ENCODE measurements at places on chromosomes 7 and 10. TPM values are rescaled to one million over a fixed set of nuclear protein-coding genes. Genes with fewer than 3 reads are reported as not detected.

- peak overlapping the region; percentile 76 for H3K27ac ChIP-seq
- H3K27me3 ChIP-seq: peaks cover 1% of the 10 kb centered on the region
- peaks cover 17% of the 10 kb centered on the region for H3K4me1 ChIP-seq
- no peaks in the 10 kb centered on the region for H3K36me3 ChIP-seq
Measured at GRCh38 chr7:40621592-40621998, 486.8 kb downstream of the SUGCT start.

GRCh38 chr10:78298835-78299234 lies 265.2 kb downstream of the RPS24 start:
- peaks cover 25% of the 10 kb centered on the region for H3K4me1 ChIP-seq
- no peak for DNase-seq
- H3K27me3 ChIP-seq: peaks cover 13% of the 10 kb centered on the region
- no peak overlapping the region for H3K27ac ChIP-seq
- peaks cover 4% of the 10 kb centered on the region for H3K36me3 ChIP-seq

GRCh38 chr10:128897401-128898129 lies 569.5 kb upstream of the MGMT start:
- no peak overlapping the region for H3K4me3 ChIP-seq
- no peaks in the 10 kb centered on the region for H3K36me3 ChIP-seq
- H3K4me1 ChIP-seq: no peaks in the 10 kb centered on the region
- no peaks in the 10 kb centered on the region for H3K27me3 ChIP-seq
- DNase-seq: no peak
- H3K27ac ChIP-seq: no peak overlapping the region

Gene ANKRD7
- not detected for total RNA-seq

Gene TEX36
- total RNA-seq: not detected

DNA sequence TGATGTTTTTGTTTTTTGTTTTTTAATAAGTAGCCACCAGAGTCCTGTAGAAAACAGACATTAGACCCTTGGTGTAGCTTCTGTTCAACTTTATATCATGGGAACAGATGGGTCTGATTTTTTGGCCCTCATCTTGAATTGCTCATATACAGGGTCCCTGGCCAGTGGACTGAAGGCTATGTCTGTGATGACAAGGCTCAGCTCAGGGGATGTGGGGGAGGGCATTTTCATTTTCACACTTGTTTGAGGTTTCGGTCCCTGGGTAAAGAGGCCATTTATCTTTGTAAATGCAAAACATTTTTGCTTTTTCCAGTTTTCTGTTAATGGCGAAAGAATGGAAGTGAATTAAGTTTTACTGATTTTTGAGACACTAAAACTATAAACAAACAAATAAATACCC lies 257.6 kb upstream of the PHYHIPL start:
- no peaks in the 10 kb centered on the region for H3K36me3 ChIP-seq
- peaks cover 32% of the 10 kb centered on the region for H3K4me1 ChIP-seq

- no peaks in the 10 kb centered on the region for H3K27me3 ChIP-seq
- no peaks in the 10 kb centered on the region for H3K4me1 ChIP-seq
- no peak overlapping the region for H3K4me3 ChIP-seq
Measured at GRCh38 chr10:5014936-5015335, 11.3 kb upstream of the AKR1C2 start.

- H3K4me3 ChIP-seq: no peak overlapping the region
- no peak for DNase-seq
- H3K27ac ChIP-seq: no peak overlapping the region
- peaks cover 3% of the 10 kb centered on the region for H3K27me3 ChIP-seq
- H3K36me3 ChIP-seq: no peaks in the 10 kb centered on the region
- H3K4me1 ChIP-seq: peaks cover 8% of the 10 kb centered on the region
Measured at GRCh38 chr10:83943920-83944319, 195.4 kb upstream of the GHITM start.

DNA sequence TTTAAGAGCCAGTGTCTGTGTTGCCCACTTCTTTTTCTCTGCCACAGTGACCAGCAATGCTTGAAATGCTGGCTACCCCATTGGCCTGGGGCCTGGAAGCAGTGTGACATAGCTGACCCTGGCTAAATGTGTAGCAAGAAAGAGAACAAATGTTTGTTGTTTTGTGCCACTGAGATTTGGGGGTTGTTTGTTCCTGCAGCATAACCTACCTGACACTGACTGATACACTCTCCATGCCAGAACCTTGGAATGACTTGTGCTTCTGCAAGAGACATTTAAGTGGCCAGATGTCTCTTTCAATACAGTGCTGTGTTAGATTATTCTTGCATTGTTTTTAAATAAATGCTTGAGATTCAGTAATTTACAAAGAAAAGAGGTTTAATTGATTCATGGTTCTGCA lies 411.5 kb downstream of the TYW1 start:
- no peak for DNase-seq
- no peaks in the 10 kb centered on the region for H3K27me3 ChIP-seq
- H3K4me3 ChIP-seq: no peak overlapping the region
- H3K27ac ChIP-seq: no peak overlapping the region
- H3K4me1 ChIP-seq: peaks cover 3% of the 10 kb centered on the region

DNA sequence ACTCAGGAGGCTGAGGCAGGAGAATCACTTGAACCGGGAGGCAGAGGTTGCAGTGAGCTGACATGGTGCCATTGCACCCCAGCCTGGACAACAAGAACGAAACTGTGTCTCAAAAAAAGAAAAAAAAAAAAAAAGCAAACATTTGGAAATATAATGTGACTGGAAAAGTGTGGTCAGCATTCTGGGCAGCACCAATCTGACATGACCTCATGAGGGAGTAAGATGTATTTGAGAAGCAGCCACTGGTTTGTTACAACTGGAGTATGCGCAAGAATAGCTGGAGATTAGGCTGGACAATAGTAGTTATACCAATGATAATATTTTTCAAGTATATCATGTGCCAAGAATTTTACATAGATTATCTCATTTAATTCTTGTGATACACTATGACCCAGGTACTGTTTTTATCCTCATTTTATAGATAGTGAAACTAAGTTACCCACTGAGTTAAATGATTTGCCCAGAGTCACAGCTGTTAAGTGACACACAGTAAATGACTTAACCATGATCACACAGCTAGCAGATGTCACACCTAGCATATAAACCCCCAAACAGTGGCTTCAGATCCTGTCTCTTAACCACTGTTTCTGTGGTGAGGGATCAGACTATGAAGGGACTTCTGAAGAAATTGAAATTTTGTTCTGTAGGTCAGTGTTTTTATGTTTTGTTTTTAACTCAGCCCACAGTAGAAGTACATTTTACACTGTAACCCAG lies 11.1 kb downstream of the MCU start:
- no peaks in the 10 kb centered on the region for H3K36me3 ChIP-seq
- H3K27me3 ChIP-seq: peaks cover 2% of the 10 kb centered on the region
- no peak overlapping the region for H3K27ac ChIP-seq

Gene THSD7A
- 211 TPM for total RNA-seq

Gene PTF1A
- not detected for total RNA-seq

Gene RELN
- total RNA-seq: 5.7 TPM

GRCh38 chr10:119022846-119023552 lies 6.5 kb upstream of the NANOS1 start:
- H3K27ac ChIP-seq: no peak overlapping the region
- DNase-seq: no peak
- peaks cover 24% of the 10 kb centered on the region for H3K4me1 ChIP-seq

DNA sequence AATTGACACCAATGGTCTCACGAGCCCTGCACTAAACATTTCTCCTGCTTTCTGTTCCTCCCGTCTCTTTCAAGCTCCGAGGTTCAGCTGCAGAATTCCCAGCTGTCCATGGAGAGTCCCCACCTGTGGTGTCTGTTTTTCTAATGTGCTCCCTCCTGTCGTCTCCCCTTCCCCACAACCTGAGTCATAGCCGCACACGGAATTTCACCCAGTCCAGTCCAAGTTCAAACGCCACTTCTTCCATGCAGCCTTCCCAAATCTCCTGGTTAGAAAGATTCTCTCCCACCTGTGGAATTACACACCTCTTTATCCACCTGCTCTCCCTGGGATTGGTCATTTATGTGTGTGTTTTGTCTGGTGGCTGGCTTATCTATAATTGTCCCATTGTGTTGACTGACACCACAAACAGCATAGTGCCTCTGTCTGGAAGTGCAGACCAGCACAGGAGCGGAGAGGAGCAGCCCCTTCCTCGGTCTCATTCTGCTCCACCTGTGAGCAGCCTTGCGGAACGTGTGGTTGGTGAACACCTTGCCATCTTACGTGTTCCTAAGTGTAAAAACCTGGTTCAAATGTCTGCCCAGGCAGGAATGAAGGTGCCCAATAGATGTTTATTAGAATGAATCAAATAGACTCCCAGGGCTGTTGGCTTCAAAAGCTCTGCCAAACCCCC lies 3.3 kb upstream of the DIP2C start:
- no peak for DNase-seq
- H3K27me3 ChIP-seq: peaks cover 13% of the 10 kb centered on the region
- peak overlapping the region; percentile 6 for H3K4me3 ChIP-seq
- H3K27ac ChIP-seq: no peak overlapping the region
- no peaks in the 10 kb centered on the region for H3K36me3 ChIP-seq
- H3K4me1 ChIP-seq: peaks cover 21% of the 10 kb centered on the region

GRCh38 chr7:39144420-39144819 lies 166.7 kb downstream of the POU6F2 start:
- H3K27ac ChIP-seq: no peak overlapping the region
- no peak for DNase-seq
- no peaks in the 10 kb centered on the region for H3K27me3 ChIP-seq
- no peak overlapping the region for H3K4me3 ChIP-seq

Gene GATA3
- 0.69 TPM for total RNA-seq

DNA sequence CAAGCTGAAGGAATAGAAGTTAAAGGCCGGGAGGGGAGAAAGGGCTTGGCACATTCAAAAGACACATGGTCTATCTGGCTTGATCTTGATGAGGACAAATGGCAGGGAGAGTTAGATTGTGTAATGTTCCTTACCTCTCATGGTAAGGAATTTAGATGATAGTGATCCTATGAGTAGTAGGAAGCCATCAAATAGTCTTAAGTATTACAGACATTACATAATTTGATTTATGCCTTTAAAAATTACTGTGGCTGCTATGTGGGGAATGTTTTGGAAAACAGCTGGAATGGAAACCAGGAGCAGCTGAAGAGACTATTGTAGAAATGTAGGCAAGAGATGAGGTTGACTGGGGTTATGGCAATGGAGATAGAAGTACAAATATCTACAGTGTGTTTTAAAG lies 351.3 kb upstream of the BMPER start:
- H3K4me3 ChIP-seq: no peak overlapping the region
- peaks cover 2% of the 10 kb centered on the region for H3K27me3 ChIP-seq
- H3K4me1 ChIP-seq: peaks cover 14% of the 10 kb centered on the region
- no peak overlapping the region for H3K27ac ChIP-seq
- no peaks in the 10 kb centered on the region for H3K36me3 ChIP-seq

Gene DRGX
- total RNA-seq: 65.2 TPM

DNA sequence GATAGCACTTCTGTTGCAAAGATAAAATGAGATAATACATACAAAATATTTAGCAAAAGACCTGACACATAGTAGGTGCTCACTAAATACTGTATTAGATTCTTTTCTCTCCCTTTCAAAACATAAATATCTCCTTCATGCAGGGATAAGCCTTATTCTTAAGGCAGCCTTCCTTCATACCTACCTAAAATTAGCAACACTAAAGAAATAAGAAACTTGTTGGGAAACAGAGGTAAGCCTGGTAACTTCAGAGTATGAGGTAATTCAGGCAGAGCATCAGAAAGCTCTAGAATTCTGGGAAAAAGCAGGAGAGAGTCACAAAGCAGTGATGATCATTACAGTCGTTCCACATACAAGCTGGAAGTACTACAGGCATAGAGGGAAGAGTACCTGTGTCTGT lies 15.2 kb downstream of the HIBADH start:
- peaks cover 3% of the 10 kb centered on the region for H3K4me1 ChIP-seq
- H3K27me3 ChIP-seq: no peaks in the 10 kb centered on the region
- DNase-seq: no peak
- H3K4me3 ChIP-seq: no peak overlapping the region

- H3K4me1 ChIP-seq: no peaks in the 10 kb centered on the region
- no peak overlapping the region for H3K4me3 ChIP-seq
- no peaks in the 10 kb centered on the region for H3K27me3 ChIP-seq
- DNase-seq: no peak
- H3K27ac ChIP-seq: no peak overlapping the region
Measured at GRCh38 chr10:16199216-16199615, 237.6 kb upstream of the PTER start.

DNA sequence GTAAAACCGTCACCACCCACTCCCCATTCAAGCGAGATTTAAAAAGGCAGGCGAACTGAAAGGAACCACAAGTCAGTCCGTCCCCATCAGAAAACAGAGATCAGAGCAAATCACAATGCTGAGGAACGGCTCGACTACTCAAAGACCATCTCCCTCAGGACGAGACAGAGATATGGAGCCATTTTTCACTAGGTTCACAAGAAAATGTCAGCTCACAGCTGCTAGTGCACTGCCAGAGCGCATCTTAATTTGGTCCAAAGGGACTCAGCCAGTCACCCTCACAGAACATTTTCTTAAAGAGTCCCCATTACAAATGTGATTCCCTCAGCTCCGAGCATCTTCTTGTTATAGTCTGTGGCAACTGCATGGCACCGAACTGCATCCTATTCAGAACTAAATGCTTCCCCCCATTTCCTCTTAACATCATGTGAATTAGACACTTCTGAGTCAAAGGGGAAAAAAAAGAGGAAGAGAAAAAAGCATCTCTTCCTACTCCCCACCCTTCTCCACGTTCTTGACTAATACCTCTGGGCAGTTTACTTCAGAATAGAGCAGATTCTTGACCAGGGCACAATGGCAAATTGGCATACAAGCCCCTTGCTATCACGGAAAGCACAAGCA lies 683.9 kb downstream of the MAGI2 start:
- peak; percentile 18 for DNase-seq
- no peak overlapping the region for H3K27ac ChIP-seq
- H3K4me3 ChIP-seq: no peak overlapping the region
- peaks cover 13% of the 10 kb centered on the region for H3K27me3 ChIP-seq

DNA sequence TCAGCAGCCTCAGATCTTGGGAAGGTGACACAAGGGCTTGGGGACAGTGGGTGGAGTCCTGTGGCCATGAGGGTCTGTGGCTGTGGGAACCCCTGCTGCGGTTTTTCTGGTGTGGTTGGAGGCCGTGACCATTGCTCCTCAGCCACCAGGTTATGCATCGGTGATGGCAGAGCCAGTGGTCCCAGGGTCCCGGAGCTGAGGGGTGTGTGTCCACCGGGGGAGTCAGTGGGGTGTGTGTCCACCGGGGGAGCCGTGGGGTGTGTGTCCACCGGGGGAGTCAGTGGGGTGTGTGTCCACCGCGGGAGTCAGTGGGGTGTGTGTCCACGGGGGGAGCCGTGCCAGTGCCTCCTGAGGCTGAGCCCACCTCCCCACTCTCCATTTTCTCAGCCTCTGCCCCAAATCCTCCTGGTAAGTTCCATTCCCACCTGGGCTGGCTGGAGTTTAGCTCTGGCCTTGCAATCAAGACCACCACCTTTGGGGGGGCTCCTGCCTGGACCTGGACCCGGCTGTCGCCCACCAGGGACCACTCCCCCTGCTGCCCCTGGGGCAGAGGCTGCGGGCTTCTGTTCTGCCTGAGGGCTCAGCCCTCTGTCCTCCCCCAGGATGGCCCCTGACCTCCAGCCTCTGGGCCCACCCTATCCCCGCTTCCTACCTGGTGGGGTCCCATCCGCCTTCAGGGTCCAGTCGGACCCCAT lies 143.5 kb downstream of the ELFN1 start:
- no peaks in the 10 kb centered on the region for H3K36me3 ChIP-seq
- peaks cover 20% of the 10 kb centered on the region for H3K4me1 ChIP-seq
- peak; percentile 28 for DNase-seq
- no peak overlapping the region for H3K27ac ChIP-seq

- H3K27me3 ChIP-seq: peaks cover 5% of the 10 kb centered on the region
- H3K36me3 ChIP-seq: no peaks in the 10 kb centered on the region
- no peak for DNase-seq
- H3K4me1 ChIP-seq: peaks cover 8% of the 10 kb centered on the region
- no peak overlapping the region for H3K27ac ChIP-seq
Measured at GRCh38 chr7:101121991-101122932, 4.6 kb upstream of the SERPINE1 start.

- no peak overlapping the region for H3K27ac ChIP-seq
- no peaks in the 10 kb centered on the region for H3K27me3 ChIP-seq
- H3K4me3 ChIP-seq: no peak overlapping the region
- no peaks in the 10 kb centered on the region for H3K4me1 ChIP-seq
- no peak for DNase-seq
- no peaks in the 10 kb centered on the region for H3K36me3 ChIP-seq
Measured at GRCh38 chr10:58087896-58088295, 179.8 kb downstream of the IPMK start.

Data from glutamatergic neuron (in vitro differentiated cells).